ENCODE measurements at places on chromosomes 3 and 15. TPM values are rescaled to one million over a fixed set of nuclear protein-coding genes. Genes with fewer than 3 reads are reported as not detected.

DNA sequence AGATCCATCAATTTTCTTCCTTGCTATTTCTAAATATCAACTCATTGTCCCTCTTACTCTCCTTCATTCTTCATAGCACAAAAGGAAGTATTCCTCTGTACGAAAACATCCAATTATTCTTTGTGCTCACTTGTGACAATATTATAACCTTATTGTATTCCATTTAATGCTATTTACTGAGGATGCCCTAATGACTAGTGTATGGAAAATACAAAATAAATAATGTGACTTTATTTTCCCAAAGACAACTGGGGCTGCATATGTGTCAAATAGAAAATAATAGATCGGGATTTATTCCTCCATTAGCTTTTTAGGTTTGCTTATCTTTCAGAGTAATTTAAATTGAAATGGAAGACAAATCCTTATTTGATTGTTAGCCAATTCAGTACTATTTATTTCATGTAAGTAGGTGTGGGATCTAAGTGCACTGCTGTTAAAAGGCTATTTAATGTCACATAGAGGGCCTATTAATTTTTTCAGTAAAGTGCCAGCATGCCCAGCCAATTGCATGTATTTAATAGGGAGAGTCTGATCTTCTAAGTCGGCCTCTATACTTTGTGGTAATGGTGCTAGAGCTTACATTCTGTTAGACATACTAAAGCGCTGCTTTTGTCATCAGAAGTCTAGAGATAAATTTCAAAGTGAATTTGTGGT lies 329.8 kb downstream of the MCTP2 start:
- no peak overlapping the region for H3K4me3 ChIP-seq
- DNase-seq, result no peak
- no peaks in the 10 kb centered on the region for H3K27me3 ChIP-seq
- no peaks in the 10 kb centered on the region for H3K4me1 ChIP-seq
- H3K27ac ChIP-seq, result no peak overlapping the region

- H3K27ac ChIP-seq, result no peak overlapping the region
- no peak for DNase-seq
- no peaks in the 10 kb centered on the region for H3K4me1 ChIP-seq
- no peak overlapping the region for H3K4me3 ChIP-seq
Observed at GRCh38 chr3:28155631-28156030, 85.8 kb upstream of the CMC1 start.

- H3K27me3 ChIP-seq, result no peaks in the 10 kb centered on the region
- H3K27ac ChIP-seq, result no peak overlapping the region
- no peak overlapping the region for H3K4me3 ChIP-seq
- DNase-seq, result no peak
- H3K36me3 ChIP-seq, result no peaks in the 10 kb centered on the region
- H3K4me1 ChIP-seq, result peaks cover 3% of the 10 kb centered on the region
Observed at GRCh38 chr15:80929689-80930088, 59.9 kb downstream of the MESD start.

DNA sequence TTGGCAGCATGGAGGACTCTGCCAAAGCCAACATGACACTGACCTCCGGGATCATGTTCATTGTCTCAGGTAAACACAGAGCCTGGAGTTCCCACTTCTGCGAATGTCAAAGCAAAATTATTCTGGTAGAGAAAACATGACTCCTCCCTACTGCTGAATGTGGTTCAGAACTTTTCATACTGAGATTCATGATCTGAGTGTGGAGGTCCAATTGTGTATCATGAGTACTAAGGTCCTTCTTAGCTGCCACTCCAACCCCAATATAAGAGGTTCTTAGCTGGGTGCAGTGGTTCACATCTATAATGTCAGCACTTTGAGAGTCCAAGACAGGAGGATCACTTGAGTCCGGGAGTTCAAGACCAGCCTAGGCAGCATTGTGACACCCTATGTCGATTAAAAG lies 13.8 kb downstream of the CLDN18 start:
- H3K36me3 ChIP-seq, result no peaks in the 10 kb centered on the region
- H3K27ac ChIP-seq, result no peak overlapping the region
- H3K27me3 ChIP-seq, result no peaks in the 10 kb centered on the region
- no peaks in the 10 kb centered on the region for H3K4me1 ChIP-seq

- peaks cover 86% of the 10 kb centered on the region for H3K36me3 ChIP-seq
- H3K4me3 ChIP-seq, result no peak overlapping the region
- DNase-seq, result no peak
Observed at GRCh38 chr15:63066272-63066671, 23.7 kb downstream of the TPM1 start.

- no peaks in the 10 kb centered on the region for H3K4me1 ChIP-seq
- no peak for DNase-seq
- H3K27me3 ChIP-seq, result no peaks in the 10 kb centered on the region
- no peaks in the 10 kb centered on the region for H3K36me3 ChIP-seq
- no peak overlapping the region for H3K27ac ChIP-seq
- no peak overlapping the region for H3K4me3 ChIP-seq
Observed at GRCh38 chr3:46114323-46114988, 87.2 kb upstream of the XCR1 start.

DNA sequence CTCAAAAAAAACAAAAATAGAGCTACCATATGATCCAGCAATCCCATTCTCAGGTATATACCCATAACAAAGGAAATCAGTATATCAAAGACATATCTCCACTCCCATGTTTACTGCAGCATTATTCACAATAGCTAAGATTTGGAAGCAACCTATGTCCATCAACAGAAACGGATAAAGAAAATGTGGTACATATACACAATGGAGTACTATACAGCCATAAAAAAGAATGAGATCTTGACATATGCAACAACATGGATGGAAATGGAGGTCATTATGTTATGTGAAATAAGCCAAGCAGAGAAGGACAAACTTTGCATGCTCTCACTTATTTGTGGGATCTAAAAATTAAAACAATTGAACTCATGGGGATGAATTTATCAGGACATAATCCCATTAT lies 19.6 kb downstream of the PEAK1 start:
- H3K27me3 ChIP-seq, result no peaks in the 10 kb centered on the region
- H3K36me3 ChIP-seq, result no peaks in the 10 kb centered on the region
- no peak for DNase-seq
- H3K4me1 ChIP-seq, result no peaks in the 10 kb centered on the region
- no peak overlapping the region for H3K4me3 ChIP-seq

The CTXN2 gene
- not detected for total RNA-seq

DNA sequence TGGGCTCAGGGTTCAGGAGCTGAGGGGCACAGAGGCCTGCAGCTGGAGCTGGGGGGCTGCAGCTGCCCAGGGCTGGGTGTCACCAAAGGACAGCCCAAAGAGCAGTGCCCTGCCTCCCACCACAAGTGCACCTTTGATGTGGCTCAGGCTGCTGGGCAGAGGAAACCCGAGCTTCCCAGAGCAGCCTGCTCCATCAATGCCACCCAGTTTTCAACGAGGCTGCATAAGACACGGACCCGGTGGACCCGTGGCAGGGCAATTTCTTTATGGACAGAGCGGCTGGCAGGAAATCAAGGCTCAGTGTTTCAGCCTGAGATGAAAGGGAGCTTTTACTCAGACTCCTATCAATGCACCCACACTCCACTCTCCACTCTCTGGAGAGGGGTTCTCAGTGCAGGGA lies 18.7 kb downstream of the SEMA5B start:
- no peak for DNase-seq
- H3K27ac ChIP-seq, result no peak overlapping the region
- H3K27me3 ChIP-seq, result no peaks in the 10 kb centered on the region
- H3K4me1 ChIP-seq, result no peaks in the 10 kb centered on the region

The MAP6D1 gene
- total RNA-seq, result 0.79 TPM

DNA sequence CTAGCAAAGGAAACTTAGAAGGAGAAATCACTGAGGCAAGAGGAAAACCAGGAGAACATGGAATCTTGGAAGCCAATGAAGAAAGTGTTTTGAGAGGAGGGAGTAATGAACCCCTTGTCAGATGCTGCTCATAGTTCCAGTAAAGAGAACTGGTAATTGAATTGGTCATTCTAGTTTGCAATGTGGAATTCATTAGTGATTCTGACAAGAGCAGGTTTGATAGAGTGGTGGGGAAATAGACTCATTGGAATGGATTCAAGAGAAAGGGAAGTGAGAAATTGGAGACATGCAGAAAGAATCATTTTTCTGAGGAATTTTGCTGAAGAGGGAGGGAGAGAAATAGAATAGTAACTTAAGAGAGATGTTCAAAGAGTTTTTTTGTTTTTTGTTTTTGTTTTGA lies 21.0 kb downstream of the GLCE start:
- H3K4me1 ChIP-seq, result no peaks in the 10 kb centered on the region
- H3K27ac ChIP-seq, result no peak overlapping the region
- no peak overlapping the region for H3K4me3 ChIP-seq
- no peaks in the 10 kb centered on the region for H3K36me3 ChIP-seq
- H3K27me3 ChIP-seq, result no peaks in the 10 kb centered on the region
- DNase-seq, result no peak

The MAGEL2 gene
- 0.16 TPM for total RNA-seq

DNA sequence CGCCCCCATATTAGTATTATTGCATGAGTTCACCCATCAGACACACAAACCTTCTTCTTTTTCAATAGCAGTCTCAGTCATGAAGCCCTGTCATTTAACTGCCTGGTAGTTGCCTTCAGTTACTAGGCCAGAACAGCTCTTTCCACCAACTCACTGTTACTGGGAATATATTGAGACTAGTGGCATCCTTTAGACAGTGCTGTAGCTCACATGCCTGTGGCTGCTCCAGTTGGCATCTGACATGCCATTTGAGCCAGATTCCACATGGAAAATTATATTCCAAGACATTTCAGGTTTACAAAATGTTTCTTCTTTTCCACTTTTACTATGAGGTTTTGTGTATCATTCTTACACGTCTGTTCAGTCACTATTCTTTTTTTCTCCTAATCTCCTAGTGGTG lies 146.1 kb downstream of the GHSR start:
- no peak overlapping the region for H3K4me3 ChIP-seq
- H3K36me3 ChIP-seq, result peaks cover 35% of the 10 kb centered on the region
- no peak for DNase-seq

GRCh38 chr3:104825116-104825515 lies 541.6 kb upstream of the ALCAM start:
- H3K27ac ChIP-seq, result no peak overlapping the region
- H3K36me3 ChIP-seq, result no peaks in the 10 kb centered on the region
- H3K4me1 ChIP-seq, result no peaks in the 10 kb centered on the region
- no peak for DNase-seq
- no peak overlapping the region for H3K4me3 ChIP-seq

Measured in right atrium auricular region (tissue), 2 donors.